ENCODE measurements at places on chromosomes 13 and 19.

DNA sequence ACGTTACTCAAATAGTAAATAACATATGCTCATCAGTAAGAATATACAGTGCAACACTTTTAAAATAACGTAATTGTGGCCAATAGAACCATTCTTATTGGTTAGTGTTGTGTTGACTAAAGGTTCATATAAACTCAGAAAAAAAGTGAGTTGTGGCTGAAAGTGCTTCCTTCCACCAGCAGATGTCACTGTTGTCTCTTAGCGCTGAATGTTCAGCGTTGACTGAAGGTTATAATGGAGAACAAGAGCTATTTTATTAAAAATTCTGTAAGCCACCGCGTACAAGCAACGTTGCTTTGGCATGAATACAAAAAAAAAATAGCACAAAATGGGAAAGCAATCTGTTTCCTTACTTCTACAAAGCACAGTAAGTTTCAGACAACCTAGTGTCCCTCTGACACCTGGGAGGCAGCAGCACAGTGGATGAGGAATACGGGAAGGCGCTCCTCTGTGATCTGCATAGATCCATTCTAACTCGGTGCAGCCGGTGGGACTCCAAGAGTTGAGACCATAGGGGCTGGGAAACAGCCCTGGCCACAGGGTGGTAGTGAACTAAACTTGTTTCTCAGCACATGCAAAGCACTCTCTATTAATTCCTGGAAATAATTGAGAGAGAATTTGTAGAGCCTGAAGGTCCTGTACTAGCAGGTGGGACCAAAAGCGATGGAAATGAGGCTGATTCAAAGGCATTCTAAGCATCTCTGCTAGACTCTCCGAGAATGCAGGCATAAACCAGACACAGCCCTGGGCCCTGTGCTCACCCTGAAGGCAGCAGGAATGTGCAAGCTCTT lies 23.9 kb upstream of the OXGR1 start:
- DNase-seq: peak; percentile 58

DNA sequence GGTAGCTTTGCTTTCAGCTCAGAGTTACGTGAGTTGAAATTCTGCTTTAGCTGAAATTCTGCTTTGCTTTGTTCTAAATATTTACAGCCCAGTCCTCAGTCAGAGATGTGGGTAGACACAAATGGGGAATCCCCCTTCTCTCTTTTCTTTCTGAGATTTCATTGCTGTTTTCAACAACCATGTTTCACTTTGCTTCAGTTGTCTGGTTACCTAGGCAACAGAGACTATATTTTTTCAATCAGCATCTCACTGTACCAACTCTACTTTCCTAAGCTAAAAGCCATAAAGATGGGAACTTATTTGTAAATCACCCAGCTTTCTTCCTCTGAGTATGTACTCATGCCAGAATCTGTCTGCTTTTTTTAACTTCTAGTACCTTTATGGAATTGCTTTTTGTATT lies 509.0 kb downstream of the OLFM4 start:
- DNase-seq: no peak

DNA sequence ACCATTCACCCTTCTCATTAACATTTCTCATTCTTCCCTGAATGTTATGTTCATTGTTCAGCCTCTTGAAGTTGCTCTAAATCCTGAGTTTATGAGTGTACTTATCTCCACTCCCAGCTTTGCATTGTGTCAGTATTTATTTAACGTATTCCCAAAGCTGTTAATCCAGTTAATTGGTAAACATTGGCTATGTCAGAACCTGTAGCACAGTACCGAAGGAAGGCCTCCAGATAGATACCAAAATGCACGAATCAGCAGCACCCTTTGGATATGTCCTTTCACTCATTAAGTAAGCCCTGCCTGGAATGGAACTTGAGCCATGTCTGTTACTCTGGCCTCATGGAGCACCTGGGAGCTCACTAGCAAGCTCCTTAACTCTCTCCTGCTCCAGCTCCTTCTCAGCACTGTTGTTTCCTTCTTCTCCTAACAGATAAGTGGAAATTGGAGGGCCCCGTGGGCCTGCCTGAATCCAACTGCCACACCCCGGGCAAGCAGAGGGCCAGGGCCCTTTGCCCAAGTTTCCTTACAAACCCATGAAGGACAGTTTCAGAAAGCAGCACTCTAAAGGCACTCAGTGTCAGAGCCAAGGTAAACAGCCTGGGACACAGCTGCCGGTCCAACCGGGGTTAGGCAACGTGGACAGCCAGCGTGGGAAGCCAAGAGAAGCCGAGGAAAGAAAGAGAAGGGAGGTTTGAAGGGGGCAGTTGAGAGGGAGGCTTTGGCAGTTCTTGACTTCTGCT lies 155.0 kb upstream of the SERP2 start:
- no peak for DNase-seq

- no peak for DNase-seq
These were observed 18.9 kb upstream of the ENOX1 start for GRCh38 chr13:43805681-43806128.

DNA sequence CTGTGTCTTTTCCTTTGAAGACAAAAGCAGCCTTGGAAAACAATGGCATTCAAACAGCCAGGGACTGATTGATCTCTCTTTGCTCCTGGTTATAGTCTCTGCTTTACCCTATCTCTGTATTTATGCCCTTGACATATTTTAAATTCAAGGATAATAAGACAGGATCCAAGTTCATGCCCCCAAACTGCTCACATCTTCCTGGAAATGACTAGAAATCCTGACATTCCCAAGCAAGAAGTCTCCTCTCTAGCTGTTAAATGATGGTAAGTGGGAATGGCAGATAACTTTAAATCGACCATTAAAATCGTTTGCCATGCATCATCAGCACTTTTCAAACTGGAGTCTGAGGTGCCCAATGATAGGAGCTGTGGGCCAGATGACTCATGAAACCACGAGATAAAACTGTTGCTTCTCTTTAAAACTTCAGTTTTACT lies 435.6 kb downstream of the FOXO1 start:
- DNase-seq: no peak

DNA sequence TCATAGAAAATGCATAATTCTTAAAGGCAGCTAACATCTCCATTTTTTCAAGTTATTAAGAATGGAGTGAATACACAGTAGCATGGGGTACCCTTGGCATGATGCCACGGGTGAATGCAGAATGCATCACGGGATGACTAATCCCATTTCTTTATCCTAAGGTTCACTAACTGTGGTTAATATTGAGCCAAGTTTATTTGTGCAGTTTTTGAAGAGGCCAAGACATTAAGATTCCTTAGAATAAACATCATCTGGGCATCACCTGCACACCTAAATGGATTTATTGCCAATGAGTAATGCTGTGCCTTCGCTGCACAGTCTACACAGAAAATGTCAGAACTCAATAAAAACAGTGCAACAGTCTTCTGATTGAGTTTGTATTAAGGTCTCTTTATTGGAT lies 333.1 kb downstream of the GPC6 start:
- peak; percentile 28 for DNase-seq

GRCh38 chr13:79295906-79296706 lies 109.9 kb downstream of the RBM26 start:
- DNase-seq: no peak

DNA sequence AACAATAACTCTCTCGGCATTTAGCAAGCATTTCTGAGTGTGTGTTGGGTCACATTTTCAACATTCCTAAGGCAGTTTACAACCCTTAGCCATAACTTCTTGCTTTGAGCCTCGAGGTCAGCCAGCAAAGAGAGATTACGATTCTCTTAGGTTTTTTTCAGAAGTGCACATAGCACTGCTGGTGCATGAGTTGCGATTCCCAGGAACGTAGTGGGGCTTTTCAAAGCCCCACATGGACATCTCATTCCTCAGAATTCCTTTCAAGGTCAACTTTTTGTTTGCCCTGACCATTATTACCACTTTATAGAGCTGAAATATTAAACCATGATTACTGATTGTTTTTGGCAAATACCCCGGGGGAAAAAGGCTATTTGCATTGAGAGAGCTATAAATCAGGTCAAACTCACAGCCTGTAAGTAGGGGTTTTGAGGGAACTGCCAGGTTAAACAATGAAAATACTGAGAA lies 705.3 kb downstream of the GPC5 start:
- DNase-seq: peak; percentile 4

DNA sequence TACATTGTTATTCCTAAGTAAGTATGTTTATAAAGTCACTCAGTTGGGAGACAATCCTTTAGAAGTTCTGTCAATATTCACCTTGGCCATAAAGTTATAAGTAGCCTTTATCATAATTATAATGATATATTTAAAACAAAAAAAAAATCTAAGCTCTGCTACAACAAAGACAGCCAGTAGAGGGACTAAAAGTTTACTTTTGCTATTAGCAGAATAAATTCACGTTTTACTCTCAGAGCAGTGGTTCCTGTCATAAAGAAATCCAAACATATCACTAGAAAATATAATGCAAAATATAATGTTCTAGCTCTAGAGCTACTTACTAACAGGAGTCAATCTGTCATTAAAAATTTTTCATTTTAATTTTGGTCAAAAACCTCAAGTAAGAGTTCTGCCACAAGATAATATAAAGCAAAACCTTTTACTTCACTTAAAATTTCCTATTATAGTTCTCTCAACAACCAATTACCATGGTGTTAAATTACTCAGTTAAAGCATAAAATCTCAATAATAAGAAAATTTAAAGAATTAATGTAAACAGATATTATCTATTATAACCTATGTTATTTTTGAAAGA lies 17.7 kb downstream of the INTS6 start:
- no peak for DNase-seq

DNA sequence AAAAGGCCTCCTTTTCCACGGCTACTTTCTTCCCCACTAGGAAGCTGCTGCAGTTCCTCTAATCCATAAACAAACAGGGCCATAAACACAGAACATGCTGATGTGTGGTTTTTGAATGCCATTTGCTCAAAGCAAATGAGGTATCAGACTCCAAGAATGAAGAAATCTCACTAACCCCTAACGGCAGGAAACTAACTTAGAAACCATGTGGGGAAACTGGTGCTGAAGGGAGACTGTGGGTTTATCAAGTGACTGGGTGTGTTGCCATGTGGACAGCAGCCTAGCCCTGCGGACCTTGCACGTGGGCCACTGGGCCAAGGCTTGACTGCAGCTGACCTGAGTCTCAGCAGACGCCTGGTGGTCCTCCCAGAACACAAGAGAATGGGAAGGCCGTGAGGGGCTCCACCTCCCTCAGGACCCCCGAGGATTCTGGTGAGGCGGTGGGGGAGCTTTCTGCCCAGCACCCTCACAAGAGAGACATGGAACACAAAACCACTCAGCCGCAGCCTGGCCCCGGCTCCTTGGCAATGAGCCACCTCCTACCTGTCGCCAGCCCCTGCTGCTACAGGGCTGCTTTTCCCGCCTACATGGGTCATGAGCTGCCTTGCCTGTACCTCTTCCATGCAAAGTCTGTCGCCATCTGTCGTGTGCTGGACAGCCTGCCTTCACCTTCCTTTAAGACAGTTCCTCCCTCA lies 10.6 kb downstream of the SLC15A1 start:
- DNase-seq: no peak

DNA sequence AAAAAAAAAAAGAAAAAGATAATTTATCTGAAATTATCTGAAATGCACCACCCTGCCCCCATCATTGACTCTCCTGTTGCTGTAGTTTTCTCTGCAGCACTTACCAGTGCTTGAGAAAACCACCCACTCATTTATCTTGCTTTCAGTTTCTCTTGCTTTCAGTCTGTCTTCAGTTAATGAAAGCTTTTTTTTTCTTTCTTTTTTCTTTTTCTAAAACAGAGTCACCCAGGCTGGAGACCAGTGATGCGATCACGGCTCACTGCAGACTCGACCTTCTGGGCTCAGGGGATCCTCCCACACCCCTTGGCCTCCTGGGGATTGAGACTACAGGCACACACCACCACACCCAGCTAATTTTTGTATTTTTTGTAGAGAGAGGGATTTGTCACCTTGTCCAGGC lies 4.3 kb upstream of the ACP5 start:
- DNase-seq: no peak

DNA sequence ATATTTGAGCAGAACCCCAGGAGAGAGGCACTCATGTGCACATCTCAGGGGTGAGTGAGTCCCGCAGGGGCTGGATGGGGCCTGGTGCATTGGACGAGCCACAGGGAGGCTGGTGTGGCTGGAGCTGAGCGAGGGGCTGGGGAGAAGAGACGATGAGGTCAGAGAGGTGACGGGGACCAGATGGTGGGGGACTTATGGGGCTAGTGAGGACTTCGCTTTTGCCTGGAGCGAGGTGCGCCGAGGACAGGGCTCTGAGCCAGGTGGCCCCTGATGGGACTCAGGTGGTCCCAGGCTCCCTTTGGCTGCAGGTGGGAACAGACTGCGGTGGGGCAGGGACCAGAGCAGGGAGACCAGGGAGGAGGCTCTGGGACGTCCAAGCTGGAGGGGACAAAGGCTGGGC lies 6.9 kb upstream of the FXYD3 start:
- no peak for DNase-seq

GRCh38 chr19:524062-524674 lies 7.4 kb upstream of the CDC34 start:
- DNase-seq: no peak

- no peak for DNase-seq
These were observed 646 bp upstream of the SLC10A2 start for GRCh38 chr13:103066781-103067345.

- DNase-seq: no peak
These were observed 2.9 kb downstream of the NUMBL start for GRCh38 chr19:40687525-40688016.

- DNase-seq: no peak
These were observed 24.9 kb downstream of the CELF5 start for GRCh38 chr19:3249408-3249807.

DNA sequence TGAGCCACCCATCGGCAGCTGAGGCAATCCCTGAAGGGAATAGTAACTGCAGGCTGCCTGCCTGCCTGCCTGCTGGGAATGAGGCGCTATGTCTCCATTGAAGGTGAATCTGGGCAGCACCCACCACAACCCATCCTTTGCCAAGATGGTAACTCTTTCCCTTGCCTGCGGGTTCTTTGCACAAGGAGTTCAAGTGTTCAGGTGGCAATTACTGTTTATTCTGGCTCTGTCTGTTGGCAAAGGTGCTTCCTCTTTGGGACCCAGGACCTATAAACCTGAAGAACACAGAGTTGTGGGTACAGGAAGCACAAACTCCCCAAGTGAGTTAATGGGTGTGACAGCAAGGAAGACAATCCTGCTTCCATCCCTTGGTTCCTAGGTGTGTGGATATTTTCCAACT lies 448.1 kb upstream of the ZNF507 start:
- DNase-seq: no peak

DNA sequence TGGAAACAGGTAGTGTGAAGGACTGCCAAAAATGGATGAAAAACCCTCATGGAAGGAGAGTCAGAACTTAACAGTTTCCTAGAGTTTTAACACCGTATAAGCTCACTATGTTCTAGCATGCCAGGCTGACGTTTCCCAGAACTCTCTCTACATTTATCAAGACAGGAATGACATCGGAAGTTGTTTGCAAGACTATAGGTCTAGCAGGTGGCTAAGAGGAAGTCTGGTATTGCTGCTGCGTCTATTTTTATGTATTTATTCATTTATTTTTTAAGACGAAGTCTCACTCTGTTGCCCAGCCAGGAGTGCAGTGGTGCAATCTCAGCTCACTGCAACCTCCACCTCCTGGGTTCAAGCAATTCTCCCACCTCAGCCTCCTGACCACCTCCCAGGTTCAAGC lies 20.5 kb upstream of the ARL11 start:
- no peak for DNase-seq

GRCh38 chr19:58332697-58333096 lies 5.9 kb downstream of the ZSCAN22 start:
- no peak for DNase-seq

GRCh38 chr13:34803756-34804155 lies 138.3 kb upstream of the NBEA start:
- no peak for DNase-seq

GRCh38 chr13:20313896-20314295 lies 81.8 kb upstream of the GJB6 start:
- DNase-seq: no peak

All from NCI-H2081 (cell line).